ENCODE measurements at places on chromosomes 1 and 21.

DNA sequence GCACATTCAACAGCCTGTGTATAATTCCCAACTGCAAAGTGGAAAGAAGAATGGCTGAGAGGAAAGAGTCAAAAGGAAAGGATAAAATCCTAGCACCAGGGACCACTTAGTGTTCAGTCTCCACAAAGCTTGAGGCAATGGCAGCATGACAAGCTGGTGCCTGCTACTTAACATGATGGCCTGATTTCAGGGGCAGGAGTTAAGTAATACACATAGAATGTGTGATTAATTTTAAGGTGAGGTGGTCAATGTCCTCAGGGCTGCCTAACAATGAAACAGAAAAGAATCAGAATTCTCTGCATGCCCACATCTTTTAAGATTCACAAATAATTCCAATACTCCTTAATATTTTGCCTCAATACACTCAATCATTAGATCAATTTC is 8.9 kb downstream of the P3H1 start:
- no peak for DNase-seq

DNA sequence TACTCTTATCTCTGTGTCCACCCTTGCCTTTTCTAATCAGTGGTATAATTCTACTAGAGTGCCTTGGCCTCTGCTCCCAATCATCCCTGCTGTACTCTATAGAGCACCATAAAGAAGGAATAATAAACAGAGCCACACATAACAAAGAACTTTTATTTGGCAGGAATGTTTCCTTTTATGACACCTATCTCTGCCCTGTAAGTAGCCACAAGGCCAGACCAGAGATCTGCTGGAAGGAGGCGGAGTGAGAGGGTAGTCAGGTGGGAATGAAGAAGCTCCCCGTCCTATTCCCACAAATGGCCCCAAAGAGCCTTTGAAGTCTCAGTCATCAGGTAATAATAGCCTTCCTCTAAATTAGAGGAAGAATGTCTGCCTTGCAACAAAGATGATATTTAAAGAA is 32.7 kb downstream of the WLS start:
- no peak for DNase-seq

- DNase-seq = peak; percentile 46
These were observed 15.0 kb downstream of the NFIA start for GRCh38 chr1:61097317-61097716.

DNA sequence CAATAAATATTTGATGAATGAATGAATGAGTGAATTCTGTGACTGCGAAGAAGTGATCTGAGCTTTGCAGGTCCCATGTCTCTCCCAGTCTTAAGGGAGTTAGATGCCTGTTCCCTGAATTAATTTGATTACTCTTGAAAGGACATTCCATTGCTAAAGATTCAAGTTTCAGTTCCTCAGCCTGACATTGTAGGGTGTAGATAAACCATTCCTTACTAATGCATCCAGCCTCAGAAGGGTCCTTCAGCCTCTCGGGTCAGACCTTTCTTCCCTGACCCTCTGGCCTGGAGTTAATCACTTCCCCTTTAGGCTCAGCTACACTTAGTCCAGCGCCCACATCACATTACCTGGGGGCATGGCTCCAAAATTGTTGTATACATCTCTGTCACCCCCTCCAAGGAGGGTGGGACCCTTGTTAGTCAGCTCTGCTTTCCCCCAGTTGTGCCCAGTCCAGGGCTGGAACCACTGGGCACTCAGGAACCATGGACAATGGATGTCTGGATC is 2.6 kb downstream of the INSRR start:
- no peak for DNase-seq

- DNase-seq = no peak
These were observed 87.4 kb downstream of the DMRTB1 start for GRCh38 chr1:53546409-53547155.

GRCh38 chr1:204302769-204303168 is 57.0 kb downstream of the PLEKHA6 start:
- DNase-seq = no peak

GRCh38 chr1:80258659-80259058 is 1252.1 kb upstream of the ADGRL4 start:
- no peak for DNase-seq

DNA sequence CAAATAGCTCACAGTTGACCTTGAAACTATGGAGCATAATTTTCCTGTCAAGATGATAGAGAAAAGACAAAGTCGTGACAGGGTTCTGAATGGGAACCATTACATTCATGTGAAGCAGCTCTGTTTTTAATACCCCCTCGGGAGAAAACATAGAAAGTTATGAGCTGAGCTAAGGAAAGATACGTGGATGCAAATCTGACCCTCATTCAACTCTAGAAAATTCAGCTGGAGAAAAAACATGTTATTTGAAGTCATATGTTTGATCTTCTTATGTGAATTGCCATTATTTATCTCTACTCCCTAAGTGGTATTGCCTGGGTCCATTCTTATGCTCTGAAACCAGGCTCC is 48.0 kb upstream of the LRRC52 start:
- no peak for DNase-seq

GRCh38 chr1:19703280-19703679 is 38.6 kb downstream of the HTR6 start:
- DNase-seq = no peak

- no peak for DNase-seq
These were observed 51.8 kb upstream of the GFI1 start for GRCh38 chr1:92538413-92539061.

GRCh38 chr21:23003951-23004350 is 2005.7 kb downstream of the NCAM2 start:
- no peak for DNase-seq

DNA sequence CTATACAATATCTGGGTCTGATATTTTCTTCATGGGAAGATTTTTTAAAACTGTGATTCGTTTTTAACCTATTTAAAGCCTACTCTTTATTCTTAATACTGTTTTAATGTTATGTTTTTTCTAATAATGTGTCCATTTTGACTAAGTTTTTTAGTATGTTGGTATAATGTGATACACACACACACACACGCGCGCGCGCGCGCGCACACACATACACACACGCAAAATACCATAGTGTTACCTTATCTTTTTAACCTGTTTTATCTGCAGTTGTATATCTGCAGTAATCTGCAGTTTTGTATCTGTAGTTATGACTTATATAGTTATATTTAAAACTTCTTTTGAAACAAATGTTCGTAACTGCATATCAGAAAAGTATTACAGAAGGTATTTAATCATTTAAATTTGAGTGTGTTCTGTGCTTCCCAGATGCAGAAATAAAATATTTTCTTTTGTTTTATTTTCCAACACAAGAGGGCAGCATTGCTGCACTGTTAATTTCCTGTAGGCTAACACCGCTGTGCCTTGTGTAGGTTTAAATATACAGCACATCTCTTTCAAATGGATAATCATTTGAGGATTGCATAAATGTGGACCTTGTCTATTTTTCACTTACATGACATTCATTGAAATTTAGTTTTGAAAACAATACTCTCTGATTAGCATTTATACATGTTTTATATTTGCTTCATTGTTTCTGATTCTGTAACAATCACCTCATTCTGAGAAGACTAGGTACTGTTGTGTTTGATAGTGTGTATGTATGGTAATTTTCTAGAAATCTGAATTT is 166.1 kb downstream of the PDE4B start:
- DNase-seq = no peak

- no peak for DNase-seq
These were observed at the start of gene BGLAP for GRCh38 chr1:156241926-156242325. Gene BGLAP (plus strand): TSS chr1:156242184. CDS start chr1:156242232, 48 bp downstream.

DNA sequence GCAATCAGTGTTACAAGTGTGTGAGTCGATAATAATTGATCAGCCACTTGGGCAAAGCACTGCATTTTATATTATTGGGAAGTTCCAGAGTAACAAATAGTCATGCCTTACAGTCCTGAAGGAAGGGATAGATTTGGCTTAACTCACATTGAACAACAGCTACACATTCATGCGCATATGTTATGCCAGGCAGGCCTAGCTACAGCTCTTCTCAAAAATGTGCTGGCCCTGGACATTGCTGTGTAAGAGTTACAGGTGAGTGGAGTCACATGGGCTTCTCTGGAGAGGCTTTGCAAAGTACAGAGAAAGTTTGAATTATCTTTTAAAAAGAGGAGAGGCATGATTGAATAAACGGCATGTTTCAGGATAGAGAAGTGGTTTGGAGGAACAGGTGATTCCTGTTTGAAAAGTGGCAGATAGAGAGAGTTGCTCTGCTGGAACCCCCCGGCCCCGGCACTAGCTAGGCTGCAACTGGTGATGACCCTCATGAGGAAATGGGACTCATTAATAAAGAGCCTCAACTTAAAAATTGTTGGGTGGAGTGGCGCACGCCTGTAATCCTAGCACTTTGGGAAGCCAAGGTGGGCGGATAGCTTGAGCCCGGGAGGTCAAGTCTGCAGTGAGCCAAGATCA is 200.6 kb downstream of the CRB1 start:
- DNase-seq = no peak

DNA sequence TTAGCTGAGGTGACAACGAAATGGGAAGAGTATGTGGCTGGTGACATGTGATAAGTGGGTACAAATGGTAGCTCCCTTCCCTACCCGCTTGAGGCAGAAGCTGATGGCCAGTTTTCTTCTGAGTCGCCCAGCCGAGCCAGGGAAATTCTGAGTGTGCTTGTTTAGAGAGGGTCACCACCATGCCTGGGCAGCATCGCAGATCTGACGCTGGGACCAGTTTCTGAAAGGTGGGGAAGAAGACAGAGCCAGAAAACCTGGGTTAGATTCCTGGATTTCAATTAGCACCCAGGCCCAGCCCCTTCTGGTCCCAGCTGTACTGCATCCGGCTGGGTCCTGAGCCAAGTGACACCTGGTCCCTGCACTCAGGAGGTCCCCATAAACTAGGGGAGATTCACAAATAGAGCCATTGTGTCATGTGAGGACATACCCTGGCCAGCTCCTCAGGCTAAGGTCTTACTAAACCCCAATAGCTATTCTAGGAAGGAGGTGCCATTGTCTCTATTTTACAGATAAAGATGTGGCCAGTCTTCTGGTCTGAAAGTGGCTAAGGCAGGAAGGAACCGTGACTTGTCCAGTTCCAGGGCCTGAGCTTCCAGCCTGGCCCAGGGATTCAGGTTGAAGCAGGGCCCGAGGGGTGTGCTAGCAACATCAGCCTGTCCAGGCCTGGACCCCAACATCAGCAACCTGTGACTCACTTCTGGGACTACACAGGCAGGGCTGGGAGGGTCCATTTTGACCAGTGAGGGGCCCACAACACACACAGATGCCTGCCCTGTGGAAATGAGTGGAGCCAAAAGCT is 1.7 kb upstream of the TMEM61 start:
- DNase-seq = no peak

- peak; percentile 67 for DNase-seq
These were observed 673 bp upstream of the DHCR24 start for GRCh38 chr1:54887665-54888071.

DNA sequence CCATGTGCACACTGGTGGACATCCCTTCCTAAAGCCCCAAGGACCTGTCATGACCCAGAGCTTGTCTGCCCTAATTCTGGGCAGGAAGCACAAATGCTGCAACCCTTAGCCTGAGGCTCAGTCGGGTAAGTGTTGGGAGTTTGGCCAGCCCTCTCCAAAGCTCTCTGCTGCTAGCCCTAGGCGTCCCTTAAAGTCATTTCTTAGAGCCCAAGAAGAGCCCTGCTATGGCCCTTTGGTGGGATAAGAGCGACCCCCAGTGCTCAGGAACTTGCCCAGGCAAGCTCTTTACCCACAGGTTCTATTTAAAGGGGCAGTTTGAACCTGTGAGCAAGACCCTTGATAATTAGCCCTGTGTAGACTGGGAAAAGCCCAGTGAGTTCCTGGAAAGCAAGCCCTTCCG is 356.8 kb downstream of the RRAGC start:
- no peak for DNase-seq

DNA sequence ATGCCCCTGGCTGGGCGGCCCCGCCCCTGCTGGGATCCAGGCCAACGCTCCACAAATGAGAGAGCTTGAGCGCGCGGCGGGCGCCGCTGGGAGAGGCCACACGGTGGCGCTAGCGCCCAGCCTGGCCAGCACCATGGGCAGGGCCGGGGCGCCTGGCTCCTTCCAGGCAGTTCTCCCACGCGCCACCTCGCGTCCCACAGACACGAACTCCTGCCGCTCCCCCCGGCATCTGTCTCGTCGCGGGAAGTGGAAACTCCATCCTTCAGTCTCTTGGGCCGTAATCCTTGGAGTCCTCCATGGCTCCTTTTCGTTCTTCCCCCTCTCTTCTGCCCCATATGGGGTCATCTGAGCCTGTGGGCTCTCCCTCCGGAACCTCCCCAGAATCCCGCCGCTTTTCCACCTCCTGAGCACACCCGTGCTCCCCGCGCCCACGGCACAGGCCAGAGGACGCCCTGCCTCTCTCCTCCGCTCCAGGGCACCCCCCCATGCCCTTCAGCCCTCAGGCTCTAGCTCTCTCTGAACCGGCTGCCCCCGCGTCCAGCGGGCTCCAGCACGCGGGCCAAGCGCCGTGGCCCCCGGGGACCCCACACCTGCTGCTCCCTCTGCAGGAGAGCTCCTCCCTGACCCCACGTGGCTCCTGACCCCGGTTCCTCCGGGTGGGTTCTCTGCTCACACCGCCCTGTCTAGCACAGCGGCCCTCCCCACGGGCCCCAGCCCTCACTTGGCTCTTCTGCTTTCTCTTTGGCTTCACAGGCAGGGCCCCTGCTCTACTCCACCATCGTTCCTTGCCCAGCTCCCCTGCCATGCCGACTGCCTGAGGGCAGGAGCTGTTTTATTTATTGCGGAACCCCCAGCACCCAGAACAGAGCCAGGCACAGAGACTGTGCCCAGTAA is 31.9 kb upstream of the EDN2 start:
- DNase-seq = peak; percentile 96

DNA sequence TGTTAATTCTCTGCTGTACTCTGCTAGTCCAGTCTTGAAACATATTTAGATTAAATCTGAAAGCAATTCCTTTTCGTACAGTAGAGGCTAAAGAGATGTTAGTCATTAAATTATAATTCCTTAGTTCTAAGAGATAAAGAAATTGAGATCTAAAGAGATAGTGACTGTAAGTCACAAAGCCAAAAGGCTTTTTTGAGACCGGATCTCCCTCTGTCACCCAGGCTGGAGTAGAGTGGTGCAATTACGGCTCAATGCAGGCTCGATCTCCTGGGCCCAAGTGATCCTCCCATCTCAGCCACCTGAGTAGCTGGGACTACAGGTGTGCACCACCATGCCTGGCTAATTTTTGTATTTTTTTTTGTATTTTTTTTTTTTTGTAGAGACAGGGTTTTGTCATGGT is 64.7 kb downstream of the TPR start:
- DNase-seq = no peak

DNA sequence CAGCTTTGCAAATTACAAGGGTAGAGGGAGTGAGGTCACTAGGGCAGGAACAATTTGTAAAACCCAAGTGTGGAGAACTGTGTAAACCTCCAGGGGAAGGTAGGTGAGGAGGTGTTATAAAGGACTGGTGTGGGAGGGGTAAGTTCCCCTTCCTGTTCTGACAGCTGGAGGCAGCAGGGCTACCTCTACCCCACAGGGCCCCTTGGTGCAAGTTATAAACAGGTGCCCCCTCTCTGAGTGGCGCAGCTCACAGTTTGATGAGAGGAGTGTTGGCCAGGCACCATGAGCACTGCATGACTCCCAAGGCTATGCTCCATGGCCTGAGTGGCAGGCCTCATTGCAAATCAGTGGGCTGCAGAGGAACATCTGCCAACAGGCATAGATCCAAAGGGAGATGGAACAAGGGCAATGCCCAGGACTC is 41.0 kb downstream of the MFSD2A start:
- DNase-seq = no peak

GRCh38 chr1:243264717-243265116 is 8.9 kb downstream of the SDCCAG8 start:
- DNase-seq = no peak

- DNase-seq = no peak
These were observed 71.1 kb downstream of the NIBAN1 start for GRCh38 chr1:184903111-184903692.
